T-cell (primary cell): ENCODE measurements at places on chromosomes 11 and 22. TPM values are rescaled to one million over a fixed set of nuclear protein-coding genes. Genes with fewer than 3 reads are reported as not detected.
A peak's percentile ranks its signal among the peaks of the same experiment; 100 is the strongest.

- no peak for DNase-seq
These were observed 2.6 kb downstream of the MTMR3 start for GRCh38 chr22:29885610-29886009.

GRCh38 chr22:27747396-27748221 lies 53.9 kb downstream of the MN1 start:
- DNase-seq = no peak

DNA sequence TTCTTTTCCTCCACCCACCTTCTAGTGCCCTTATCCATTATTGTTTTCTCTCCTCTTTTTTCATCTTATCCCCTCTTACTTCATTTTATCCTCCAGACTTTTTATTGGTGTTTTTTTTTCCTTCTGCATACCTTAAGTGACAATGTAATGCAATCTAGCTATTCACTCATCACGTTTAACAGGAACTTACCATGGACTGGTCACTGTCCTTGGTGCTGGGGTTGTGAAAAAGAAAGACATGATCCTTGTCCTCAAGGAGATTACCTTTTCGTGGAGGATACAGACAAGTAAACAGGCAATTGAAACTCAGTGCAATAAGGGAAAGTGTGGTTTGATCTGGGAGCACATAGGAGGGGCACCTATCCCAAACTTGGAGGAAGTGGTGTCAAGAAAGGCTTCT lies 20.7 kb downstream of the SYT9 start:
- no peak for DNase-seq

GTSE1 gene
- 0.72 TPM for total RNA-seq

DNA sequence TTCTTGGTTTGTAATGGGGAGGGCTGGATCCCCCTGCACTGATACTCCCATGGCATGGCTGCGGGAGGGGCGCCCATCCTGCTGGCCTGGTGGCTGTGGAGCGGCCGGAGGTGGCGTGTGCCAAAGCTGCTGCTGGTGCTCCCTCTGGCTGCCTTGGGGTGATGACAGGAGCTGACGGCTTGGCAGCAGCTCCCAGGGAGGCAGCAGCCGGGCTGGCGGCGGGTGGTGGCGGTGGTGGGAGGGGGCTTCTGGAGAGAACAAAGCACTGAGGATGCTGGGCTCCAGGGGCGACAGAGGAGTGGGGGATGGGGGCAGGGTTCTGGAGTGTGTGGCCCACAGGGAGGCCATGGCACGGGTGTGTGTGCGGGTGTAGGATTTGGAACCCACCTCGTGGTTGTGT lies 11.4 kb upstream of the MPPED1 start:
- no peak for DNase-seq

DUSP8 gene
- 53.0 TPM for total RNA-seq

GRCh38 chr11:33344611-33345010 lies 87.4 kb downstream of the HIPK3 start:
- DNase-seq = no peak

GRCh38 chr11:75536786-75537641 lies 11.3 kb upstream of the GDPD5 start:
- peak; percentile 13 for DNase-seq

DNA sequence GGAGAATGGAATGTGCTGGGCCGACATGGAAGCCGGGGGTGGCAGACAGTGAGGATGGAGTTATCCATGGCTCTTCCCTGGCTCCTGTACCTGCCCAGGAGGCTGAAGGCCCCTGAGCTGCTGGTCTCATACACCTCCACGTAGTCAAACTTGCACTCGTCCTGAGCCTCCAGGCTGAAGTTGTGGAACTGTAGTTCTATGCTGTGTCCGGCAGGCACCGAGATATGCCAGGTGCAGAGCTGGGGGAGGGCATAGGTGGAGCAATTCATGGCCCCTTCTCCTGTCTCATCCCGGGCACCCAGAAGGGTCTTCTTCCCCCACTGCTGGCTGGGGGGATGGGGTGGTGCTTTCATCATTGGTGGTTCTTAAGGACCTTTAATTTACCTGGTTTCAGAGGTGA lies 2.8 kb downstream of the MFRP start:
- DNase-seq = no peak

- no peak for DNase-seq
These were observed 43.5 kb downstream of the EXT2 start for GRCh38 chr11:44138980-44139379.

NLRP6 gene
- 9.9 TPM for total RNA-seq

GRCh38 chr22:47333625-47334024 lies 571.2 kb downstream of the TBC1D22A start:
- DNase-seq = no peak

DNA sequence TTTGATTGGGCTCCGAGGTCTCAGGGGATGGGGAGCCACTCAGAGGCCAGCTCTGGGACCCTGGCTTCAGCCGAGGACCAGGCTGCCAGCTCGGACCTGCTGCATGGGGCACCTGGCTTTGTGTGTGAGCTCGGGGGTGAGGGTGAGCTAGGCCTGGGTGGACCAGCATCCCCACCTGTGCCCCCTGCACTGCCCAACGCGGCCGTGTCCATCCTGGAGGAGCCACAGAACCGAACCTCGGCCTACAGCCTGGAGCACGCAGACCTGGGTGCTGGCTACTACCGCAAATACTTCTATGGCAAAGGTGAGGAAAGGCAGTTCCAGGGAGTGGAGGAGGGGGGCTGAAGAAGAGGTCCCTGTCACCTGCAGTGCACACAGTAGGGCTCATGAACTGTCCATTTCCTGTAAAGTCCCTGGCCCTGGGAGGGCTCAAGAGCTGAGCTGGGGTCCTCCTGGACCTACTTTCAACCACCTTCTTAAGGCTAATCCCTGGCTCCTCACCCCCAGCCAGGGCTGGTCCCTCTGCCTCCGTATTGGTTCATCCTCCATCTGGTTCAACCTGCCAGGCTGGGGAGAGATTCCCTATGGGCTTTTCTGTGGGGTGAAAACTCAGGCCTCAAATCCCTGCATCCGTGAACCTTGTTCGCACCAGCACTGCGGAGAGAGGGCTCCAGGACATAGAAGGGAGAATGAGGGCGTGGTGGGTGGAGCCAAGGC lies 3.6 kb downstream of the SIPA1 start:
- DNase-seq = no peak

GRCh38 chr22:24323233-24323632 lies 52.6 kb downstream of the SPECC1L start:
- DNase-seq = no peak

- no peak for DNase-seq
These were observed 185.9 kb downstream of the FAT3 start for GRCh38 chr11:92410526-92410925.

MYO18B gene
- 0.70 TPM for total RNA-seq

GRCh38 chr22:48902983-48903650 lies 924.6 kb downstream of the BRD1 start:
- DNase-seq = no peak

DNA sequence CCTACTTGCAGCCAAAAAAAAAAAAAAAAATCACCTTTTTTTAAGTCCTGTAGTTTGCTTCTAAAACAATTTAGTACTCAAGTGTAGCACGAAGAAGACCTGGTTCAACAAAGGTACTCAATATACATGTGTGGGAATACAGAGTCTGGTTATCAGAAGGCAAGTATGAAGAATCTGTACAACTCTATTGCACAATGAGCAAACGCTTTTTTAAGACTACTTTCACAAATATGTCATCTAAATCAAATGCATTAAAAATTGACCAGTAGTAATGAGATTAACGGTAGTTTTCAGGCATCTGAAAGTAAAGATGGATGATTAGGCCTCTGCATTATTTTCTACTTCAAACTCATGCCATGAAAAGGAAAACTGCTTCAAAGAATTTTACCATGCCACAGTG lies 9.5 kb downstream of the CHORDC1 start:
- DNase-seq = no peak

DNA sequence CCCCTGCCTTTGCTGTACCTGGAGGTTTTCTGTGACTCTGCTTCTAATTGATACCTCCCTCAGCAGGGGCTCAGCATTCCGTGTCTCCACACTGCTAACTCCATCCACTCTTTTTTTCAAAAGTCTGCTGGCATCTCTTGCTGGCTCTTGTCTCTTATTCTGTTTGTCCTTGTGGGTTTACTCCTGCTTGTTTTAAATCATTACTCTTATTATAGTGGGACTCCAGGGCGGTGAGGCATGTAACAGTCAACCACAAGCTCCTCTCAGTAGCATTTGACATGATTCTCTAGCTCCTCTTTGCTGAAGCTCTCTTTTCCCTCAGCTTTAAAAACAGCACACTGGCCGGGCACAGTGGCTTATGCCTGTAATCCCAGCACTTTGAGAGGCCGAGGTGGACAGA lies 260.2 kb upstream of the NARS2 start:
- DNase-seq = no peak

OR52A5 gene
- total RNA-seq = not detected

MPST gene
- 10.7 TPM for total RNA-seq

- no peak for DNase-seq
These were observed 17.7 kb downstream of the CYTH4 start for GRCh38 chr22:37299969-37300509.

DNA sequence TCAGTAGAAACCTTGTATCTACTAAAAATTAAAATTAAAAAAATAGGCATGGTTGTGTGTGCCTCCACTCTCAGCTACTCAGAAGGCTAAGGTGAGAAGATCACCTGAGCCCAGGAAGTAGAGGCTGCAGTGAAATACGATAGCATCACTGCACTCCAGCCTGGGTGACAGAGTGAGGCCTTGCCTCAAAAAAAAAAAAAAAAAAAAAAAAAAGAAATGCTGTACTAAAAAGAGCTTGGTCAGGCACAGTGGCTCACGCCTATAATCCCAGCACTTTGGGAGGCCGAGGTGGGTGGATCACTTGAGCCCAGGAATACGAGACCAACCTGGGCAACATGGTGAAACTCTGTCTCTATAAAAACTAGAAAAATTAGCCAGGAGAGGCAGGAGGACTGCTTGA lies 36.5 kb downstream of the SBF2 start:
- no peak for DNase-seq

DNA sequence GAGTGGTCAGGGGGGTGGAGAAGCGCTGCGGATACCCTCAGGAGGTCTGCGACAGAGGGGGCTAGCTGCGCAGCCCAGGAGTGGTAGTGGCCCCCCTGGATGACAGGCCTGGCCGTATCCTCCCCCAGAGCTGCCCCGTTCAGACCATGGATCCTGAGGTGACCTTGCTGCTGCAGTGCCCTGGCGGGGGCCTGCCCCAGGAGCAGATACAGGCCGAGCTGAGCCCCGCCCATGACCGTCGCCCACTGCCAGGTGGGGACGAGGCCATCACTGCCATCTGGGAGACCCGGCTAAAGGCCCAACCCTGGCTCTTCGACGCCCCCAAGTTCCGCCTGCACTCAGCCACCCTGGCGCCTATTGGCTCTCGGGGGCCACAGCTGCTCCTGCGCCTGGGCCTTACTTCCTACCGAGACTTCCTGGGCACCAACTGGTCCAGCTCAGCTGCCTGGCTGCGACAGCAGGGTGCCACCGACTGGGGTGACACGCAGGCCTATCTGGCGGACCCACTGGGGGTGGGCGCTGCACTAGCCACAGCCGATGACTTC lies 505 bp downstream of the NUDT22 start:
- DNase-seq = peak; percentile 46

GRCh38 chr11:118076754-118077281 lies at the start of gene TMPRSS4:
Gene TMPRSS4, plus strand, starts transcription at chr11:118077078. Its CDS starts 225 bp downstream, at chr11:118077303.
- DNase-seq = no peak

PDE2A gene
- total RNA-seq = 1.7 TPM

DNA sequence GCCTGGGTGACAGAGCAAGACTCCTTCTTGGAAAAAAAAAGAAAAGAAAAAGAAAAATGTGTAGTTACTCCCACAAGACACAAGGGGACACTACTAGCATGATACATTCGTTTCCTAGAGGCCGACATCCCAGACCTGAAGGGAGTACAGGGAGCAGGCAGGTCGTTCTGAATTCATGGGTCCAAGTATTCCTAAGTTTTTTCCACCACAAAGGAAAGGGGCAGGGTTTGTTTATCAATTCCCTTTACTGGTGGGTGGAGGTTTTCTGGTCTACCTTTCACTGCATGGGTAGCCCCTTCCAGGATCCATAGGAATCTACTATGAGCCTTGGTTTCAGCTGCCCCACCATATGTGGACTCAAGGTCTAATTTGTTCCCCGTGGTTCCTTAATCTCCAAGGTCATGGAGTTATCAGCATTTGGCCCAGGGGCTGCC lies 11.8 kb downstream of the TIGD3 start:
- DNase-seq = no peak

HSPB2 gene
- not detected for total RNA-seq

APOL5 gene
- not detected for total RNA-seq

DNA sequence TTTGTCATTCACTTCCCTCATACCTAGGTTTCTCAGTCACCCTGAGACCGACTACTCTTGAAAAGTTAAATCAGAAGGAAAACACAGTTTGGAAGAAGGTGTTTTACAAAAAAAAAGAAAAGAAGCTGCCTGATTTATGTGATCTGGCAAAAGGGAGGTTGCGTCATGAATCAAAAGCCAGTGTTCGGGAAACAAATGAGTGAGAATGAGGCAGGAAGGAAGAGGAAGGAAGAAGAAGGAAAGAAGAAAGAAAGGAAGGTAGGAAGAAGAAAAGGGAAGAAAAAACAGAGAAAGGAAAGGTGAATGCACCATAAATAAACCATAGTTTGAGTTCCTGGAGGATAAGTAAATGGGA lies 314.6 kb downstream of the BLID start:
- no peak for DNase-seq

- DNase-seq = no peak
These were observed 6.5 kb downstream of the OR4D6 start for GRCh38 chr11:59463190-59463641.

DNA sequence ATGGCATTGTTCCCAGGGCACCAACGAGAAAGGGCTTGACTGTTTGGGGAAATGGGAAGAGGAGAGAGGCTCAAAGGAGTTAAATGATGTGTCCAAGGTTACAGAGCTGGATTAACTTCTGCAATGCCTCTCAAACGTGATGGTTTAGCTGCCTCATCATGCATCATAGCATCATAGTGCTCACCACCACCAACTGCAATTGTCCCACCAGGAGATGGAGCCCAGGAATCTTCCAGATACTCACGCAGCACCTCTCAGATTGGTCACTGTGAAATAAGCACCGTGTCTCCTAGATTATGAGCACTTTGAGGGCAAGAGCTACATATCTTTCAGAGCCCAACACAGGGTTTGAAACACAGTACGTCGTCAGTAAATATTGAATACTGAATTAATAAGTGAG lies 69.2 kb downstream of the PRSS23 start:
- DNase-seq = no peak

KRTAP5-7 gene
- total RNA-seq = not detected

BARX2 gene
- total RNA-seq = not detected
